ENCODE measurements at places on chromosomes 6 and 20.
A peak's percentile ranks its signal among the peaks of the same experiment; 100 is the strongest.

GRCh38 chr6:81614292-81614691, 138.2 kb downstream of the TENT5A start:
- no peak for DNase-seq

- no peak for DNase-seq
These were observed 14.9 kb upstream of the ULBP3 start for GRCh38 chr6:150083839-150084238.

GRCh38 chr6:15894973-15895725, 232.3 kb upstream of the DTNBP1 start:
- no peak for DNase-seq

DNA sequence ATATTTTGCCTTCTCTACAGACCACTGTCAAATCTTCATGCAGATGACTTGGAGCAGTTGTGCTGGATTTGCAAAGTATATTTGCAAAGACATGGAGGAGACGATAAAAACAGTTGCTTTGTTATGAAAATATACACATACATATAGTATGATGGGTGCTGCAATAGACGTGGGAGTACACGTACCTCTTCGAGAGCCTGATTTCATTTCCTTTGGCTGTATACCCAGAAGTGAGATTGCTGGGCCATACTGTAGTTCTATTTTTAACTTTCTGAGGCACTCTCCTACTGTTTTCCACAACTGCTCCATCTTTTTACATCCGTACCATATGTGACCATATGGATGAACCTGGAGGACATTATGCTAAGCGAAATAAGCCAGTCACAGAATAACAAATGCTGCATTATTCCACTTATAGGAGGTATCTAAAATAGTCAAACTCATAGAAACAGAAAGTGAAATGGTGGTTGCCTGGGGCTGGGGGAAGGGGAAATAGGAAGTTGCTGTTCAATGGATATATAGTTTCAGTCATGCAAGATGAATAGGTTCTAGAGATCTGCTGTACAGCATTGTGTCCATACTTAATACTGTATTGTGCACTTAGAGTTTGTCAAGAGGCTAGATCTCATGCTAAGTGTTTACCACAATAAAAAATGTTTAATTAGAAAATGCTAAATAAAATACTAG, 223.8 kb downstream of the HAO1 start:
- no peak for DNase-seq

- DNase-seq, result no peak
These were observed 148.2 kb upstream of the PREP start for GRCh38 chr6:105550955-105551620.

GRCh38 chr20:46020555-46020954, 8.5 kb upstream of the SLC12A5 start:
- no peak for DNase-seq

GRCh38 chr6:154920495-154921200, 74.5 kb upstream of the TIAM2 start:
- DNase-seq, result no peak

DNA sequence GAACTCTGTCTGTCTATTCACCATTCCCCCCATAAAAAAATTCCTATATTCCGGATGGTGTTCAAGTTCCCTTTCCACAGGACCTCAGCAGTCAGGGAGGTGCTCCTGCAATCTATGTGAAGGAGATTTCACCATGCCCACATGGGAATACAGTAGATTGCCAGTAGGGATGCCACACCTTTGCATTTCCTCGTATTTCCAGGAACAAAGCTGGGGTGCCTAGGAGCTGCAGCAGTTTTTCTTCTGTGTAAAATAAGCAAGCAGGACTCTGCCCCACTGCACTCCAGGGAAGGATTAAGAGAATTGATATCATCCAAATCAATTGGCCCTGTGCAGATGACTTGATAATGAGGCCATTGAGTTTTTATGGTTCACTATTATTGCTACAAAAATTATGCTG, 7.4 kb upstream of the KIF16B start:
- no peak for DNase-seq

- peak; percentile 65 for DNase-seq
These were observed 215.2 kb upstream of the ZNF184 start for GRCh38 chr6:27688014-27688586.

DNA sequence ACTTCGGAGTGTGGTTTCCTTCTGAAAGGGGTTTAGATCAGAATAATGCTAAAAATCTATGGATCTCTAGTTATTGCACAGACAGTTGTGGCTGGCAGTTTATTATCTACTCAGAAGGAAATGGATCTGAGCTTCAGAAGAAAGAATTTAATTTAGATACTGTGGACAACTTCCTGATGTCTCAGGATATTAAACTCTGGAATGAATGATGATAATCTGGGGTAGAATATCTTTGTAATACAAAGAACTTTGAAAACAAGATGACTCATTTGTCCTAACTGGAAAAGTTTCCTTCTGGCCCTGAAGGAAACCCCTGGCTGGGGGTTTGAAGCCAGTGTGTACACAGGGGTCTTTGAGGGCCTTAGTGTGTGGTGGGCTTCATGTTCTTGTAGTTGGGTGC, 78.0 kb downstream of the EDN3 start:
- DNase-seq, result no peak

GRCh38 chr20:53739799-53740785, 146.5 kb upstream of the ZNF217 start:
- no peak for DNase-seq

- DNase-seq, result peak; percentile 3
These were observed 333.5 kb downstream of the RNGTT start for GRCh38 chr6:88629838-88630494.

DNA sequence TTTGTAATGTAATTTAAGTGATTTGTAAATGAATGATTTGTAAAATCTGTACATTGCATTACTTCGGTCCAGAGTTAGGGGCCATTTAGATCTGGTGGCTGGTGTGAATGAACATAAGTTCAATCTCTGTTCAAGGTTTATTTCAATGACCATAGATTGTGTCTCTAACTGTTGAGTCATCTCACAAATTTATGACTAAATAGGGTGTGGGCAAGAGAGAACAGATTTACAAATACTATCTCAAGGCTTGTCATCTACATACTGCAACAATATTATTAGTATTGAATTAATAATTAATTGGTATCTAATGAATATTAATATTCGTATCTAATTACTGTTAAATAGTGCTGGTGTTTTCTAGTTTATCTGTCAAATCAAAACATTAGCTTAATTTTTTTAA, 115.3 kb upstream of the EDN1 start:
- DNase-seq, result no peak

GRCh38 chr20:39259808-39260207, 297.7 kb downstream of the DHX35 start:
- DNase-seq, result no peak

GRCh38 chr6:156948807-156949206, 171.6 kb downstream of the ARID1B start:
- DNase-seq, result no peak

DNA sequence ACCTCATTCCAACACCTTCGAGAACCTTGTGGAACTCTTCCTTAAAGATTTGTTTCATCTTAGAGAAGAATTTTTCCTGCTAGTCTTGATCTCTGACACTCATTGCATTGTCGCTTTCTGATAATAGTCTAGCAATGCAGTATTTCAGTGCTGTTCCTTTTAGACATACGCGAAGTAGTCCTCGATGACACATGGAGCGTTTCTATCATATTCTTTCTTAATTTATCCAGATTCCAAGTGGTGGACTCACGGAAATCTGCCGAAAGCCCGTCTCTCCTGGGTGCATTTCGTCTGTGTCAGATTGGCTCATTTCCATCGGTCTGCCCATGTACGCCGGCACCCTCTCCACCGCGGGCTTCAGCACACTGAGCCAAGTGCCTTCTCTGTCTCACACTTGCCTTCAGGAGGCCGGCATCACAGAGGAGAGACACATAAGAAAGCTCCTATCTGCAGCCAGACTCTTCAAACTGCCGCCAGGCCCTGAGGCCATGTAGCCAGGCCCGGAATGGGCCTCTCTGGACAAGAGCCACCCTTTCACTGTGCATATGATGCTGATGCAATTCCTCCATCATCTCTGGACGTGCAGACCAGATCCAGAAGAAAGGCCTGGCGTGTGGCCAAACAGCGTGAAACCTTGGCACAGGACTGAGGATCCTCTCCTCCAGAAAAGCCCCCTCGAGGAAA, 198.6 kb upstream of the UST start:
- no peak for DNase-seq

DNA sequence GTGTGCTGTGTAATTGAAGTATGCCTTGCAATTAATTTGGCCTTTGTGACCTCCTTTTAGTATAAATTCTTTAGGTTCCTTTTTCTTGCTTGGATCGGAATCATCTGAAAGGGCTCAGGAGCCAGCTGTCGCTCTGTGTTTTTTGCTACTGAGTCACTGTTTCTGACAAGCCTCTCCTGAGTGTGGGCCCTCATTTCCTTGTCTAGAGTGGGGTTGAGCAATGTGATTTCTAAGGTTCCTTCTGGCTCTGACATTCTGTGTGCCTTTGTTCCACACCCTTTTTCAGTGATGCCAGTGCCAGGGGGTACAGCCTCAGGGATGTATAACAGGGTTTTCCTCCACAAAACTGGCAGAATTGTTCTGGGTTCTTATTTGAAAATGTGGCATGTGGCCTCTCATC, 26.5 kb downstream of the DAAM2 start:
- no peak for DNase-seq

GRCh38 chr20:31722257-31723068, at the start of gene BCL2L1:
Gene BCL2L1, minus strand, starts transcription at chr20:31722868. Its CDS starts 650 bp downstream, at chr20:31722218.
- peak; percentile 66 for DNase-seq

GRCh38 chr6:168536196-168536595, 95.2 kb downstream of the SMOC2 start:
- no peak for DNase-seq

Measured in occipital lobe (tissue), 3 donors.